ENCODE measurements at places on chromosomes 1 and 21.

GRCh38 chr1:234921266-234922062 is 207.2 kb downstream of the TOMM20 start:
- no peak for DNase-seq

- no peak for DNase-seq
Measured at GRCh38 chr1:190067592-190067991, 410.1 kb downstream of the BRINP3 start.

DNA sequence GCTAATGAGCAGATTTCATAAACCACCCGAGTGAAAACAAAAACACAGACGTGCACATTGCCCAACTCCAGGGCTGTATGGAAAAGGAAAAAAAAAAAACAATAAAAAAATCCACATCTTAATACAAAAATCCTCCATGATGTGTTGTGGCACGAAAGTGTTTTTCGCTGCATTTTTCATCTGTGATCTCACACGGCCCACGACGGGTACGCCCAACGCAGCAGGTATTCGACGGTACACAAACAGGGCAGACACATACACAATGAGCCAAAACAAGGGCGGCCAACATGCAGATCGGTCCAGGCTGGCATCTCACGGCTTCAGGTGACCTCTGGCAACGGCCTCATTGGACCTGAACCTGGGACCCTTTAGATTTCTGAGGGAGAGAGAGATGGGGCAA is 31.1 kb downstream of the CASZ1 start:
- DNase-seq, result no peak

GRCh38 chr1:48810740-48811139 is 34.0 kb upstream of the BEND5 start:
- no peak for DNase-seq

DNA sequence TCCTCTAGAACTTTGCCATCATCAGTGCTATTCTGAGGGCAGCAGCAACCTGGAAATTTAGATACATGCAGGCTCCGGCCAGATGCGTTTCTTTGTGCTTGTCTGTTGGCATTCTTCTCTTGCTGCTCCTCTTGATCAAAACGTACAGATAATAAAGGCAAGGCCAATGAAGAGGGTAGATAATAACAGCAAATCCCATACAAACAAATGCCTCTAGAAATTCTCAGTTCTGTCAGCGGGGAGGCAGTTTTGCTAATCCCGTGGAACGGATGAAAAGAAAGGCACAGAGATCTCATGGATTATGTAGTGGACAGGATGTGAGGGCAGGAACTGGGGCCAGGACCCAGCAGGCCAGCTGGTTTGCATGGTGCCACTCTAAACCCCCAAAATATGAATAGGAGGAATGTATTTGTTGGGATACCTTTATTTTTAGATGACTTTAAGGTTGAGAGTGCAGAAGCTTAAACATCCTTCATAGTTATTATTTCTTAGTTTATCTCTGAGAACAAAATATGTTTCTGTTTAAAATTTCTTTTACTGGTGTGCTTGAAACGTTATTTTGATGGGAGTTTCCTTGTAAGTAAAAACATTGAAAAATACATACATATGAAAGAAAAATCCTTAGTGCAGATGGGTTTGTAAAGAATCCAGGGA is 1.5 kb downstream of the ITSN1 start:
- DNase-seq, result no peak

DNA sequence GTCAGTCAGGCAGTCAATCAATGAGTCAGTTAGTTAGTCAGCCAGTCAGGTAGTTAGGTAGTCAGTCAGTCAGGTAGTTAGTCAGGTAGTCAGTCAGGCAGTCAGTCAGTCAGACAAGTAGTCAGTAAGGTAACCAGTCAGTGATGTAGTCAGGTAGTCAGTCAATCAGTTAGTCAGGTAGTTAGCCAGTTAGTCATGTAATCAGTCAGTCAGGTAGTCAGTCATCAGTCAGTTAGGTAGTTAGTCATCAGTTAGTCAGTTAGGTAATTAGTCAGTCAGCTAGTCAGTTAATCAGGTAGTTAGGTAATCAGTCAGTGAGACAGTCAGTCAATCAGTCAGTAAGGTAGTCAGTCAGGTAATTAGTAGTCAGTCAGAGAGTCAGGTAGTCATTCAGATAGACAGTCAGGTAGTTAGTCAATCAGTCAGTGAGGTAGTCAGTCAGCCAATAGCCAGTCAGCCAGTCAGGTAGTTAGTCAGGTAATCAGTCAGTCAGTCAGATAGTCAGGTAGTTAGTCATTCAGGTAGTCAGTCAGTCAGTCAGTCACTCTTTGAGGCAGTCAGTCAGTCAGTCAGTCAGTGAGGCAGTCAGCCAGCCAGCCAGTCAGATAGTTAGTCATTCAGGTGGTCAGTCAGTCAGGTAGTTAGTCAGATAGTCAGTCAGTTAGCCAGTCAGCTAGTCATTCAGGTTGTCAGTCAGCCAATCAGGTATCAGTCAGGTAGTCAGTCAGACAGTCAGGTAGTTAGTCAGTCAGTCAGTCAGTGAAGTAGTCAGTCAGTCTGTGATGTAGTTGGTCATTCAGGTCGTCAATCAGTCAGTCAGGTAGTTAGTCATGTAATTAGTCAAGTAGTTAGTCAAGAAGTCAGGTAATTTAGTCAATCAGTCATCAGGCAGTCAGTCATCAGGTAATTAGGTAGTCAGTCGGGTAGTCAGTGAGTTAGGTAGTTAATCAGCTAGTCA is 15.3 kb downstream of the KRTAP10-1 start:
- DNase-seq, result no peak

GRCh38 chr1:91579658-91580228 is 79.1 kb downstream of the CDC7 start:
- no peak for DNase-seq

GRCh38 chr1:10253755-10254154 is 43.4 kb downstream of the KIF1B start:
- no peak for DNase-seq

GRCh38 chr1:12539705-12540579 is 78.1 kb downstream of the DHRS3 start:
- DNase-seq, result no peak

GRCh38 chr1:63782982-63783381 is 9.2 kb downstream of the ROR1 start:
- no peak for DNase-seq

DNA sequence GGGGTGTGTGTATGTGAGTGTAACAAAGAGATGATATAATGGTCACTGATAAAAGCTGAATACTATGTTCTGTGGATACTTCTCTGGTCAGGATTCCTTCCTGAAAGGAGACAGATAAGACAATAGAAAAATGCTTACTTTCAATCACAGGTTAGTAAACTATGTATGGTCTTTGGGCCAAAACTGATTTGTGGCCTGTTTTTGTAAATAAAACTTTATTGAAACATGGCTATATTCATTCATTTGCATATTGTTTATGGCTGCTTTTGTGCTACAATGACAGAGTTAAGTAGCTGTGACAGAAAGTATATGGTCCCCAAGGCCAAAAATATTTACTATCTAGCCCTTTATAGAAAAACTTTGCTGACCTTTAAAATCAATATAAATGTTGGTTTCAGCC is 82.2 kb upstream of the DMRTA2 start:
- DNase-seq, result no peak

- DNase-seq, result no peak
Measured at GRCh38 chr1:185227161-185227560, 70.2 kb downstream of the SWT1 start.

GRCh38 chr21:41350436-41351155 is 11.2 kb upstream of the MX2 start:
- no peak for DNase-seq

DNA sequence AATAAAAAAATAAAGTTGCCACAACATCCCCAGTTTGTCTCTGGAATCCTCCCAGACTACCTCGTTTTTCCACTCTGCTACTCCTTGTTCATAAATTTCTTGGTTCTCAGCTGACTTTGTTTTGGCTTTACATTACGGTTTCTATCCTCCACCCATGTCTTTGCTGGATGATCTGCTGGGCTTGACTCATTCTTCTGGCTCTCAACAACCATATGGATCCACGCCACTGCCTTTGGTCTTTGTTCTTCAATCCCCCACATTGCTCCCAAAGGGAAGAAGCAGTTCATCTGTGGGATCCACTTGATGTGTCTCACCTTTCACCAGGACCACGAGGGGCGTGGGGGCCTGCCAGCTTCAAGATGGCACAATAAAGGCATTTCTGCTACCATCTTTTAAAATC is 67.1 kb upstream of the NBL1 start:
- DNase-seq, result no peak

DNA sequence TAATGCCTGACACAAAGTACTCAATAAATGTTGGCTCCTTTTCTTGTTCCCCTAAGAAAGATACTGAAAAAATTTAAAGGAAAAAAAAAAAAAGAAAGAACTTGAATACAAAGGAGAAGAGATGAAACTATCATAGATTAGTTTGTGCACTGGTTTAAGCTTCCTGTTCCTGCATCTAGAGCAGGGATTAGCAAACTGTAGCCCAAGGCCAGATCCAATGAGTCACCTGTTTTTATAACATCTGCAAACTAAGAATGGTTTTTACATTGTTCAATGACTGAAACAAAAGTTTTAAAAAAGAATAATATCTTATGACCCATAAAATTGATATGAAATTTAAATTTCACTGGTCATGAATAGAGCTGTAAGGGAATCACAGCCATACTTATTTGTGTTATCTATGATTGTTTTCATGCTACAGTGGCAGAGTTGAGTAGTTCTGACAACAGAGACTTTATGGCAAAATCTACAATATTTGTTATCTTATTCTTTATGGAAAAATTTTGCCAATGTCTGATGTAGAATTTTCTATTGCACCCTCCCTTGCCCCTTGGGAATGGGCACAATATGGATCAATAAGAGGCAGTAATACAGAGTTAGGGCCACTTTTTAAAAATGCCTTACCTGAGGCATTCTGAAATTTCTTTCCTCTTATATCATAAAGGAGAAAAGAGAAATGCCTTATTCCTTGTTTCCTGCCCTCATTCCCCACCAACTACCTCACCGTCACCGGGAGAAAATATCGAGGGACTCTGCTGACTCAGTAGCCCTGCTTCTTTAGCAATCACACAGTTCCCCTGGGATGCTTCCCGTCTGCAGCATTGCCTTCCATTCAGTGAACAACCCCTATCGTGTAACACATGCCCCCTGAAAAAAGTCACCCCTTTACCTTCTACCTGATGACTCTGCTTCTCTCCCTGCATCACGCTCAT is 50.6 kb downstream of the WDR64 start:
- no peak for DNase-seq

DNA sequence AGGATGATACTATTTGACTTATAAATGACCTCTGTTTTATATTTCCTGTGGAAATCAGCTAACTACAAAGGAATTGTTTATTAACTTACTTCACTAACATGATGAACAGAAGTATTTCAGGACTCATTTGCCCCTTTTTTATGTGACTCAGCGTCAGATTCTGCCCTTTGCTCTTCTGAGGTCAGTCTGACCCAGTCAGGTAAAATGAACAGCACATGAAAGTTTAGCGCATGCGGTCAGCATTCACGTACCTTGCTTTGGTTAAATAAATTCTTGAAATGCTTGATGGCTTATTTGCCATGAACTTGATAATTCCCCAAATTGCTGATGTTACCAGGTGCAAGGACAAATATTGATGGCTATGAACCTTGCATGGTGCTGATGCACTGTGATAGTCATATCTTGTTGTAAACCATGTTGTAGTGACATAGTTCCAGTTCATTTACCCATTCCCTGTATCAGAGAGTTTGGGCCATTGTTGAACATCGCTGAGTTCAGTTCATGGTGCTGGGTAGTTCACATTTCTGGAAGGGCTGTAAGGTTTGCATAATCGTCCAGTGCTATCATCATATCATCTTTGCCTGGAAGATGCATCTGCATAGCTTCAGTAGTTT is 133.4 kb downstream of the NFIA start:
- no peak for DNase-seq

DNA sequence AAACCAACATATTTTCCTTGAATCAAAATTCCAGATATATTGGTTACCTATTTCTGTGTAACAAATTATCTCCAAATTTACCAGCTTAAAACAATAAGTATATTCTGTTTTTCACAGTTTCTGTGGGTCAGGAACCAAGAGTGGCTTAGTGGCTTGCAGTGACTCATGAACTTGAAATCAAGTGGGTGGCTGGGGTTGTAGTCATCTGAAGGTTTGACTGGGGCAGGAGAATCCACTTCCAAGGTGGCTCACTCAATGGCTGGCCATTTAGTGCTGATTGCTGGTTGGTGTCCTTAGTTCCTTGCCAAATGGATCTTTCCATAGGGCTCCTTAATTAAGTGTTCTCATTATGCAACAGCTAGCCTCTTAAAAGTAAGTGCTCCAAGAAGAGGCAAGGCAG is 43.8 kb downstream of the ALG14 start:
- DNase-seq, result no peak

- no peak for DNase-seq
Measured at GRCh38 chr1:177615251-177615650, 354.6 kb downstream of the SEC16B start.

DNA sequence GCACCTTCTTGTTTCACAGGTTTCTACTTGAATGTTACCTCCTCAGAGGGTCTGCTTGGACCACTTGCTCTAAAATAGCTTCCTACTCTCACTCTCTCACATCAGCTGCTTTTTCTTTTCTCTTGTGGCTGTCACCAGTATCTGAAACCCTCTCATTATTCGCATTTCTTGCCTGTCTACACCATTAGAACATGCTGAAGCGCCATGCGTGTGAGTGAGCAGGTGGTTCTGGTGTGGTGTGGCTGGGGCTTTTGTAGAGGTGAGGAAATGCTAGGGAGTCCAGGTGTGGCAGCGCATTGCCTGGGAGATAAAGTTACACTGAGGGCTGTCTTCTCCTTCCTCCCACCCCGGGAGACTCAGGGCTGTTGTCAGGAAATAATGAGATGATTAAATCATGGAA is 4.1 kb downstream of the ZNF362 start:
- no peak for DNase-seq

DNA sequence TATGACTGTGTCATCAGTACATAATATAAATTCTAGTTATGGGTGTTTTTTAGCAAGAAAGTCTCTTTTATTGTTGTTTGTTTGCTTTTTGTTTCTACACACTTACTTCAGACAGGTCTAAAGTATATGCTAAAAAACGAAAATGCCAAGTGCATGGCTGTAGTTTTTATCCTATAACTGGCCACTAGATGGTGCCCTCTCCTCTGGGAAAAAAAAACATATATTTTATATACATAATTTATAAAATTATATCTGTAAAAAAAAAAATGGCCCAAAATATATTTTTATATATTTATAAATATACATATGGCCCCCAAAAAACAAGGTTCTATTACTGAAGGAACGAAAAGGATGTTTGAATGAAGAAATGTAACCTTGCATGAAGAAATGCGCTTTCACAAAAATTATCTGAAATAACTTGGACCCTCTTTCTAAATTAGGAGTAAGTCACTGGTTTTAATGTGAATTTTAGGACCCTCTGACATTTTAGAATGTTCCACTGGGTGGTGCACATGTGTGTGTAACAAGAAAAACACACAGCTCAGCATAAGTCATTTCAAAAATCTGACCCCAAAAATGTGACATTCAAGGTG is 93.5 kb downstream of the TTLL7 start:
- DNase-seq, result no peak

GRCh38 chr1:92989253-92989652 is 28.0 kb upstream of the DIPK1A start:
- no peak for DNase-seq

All from HuH-7 (cell line).